ENCODE measurements at places on chromosomes 11 and 22.

GRCh38 chr22:32490279-32490678, 15.7 kb downstream of the FBXO7 start:
- DNase-seq, result no peak

DNA sequence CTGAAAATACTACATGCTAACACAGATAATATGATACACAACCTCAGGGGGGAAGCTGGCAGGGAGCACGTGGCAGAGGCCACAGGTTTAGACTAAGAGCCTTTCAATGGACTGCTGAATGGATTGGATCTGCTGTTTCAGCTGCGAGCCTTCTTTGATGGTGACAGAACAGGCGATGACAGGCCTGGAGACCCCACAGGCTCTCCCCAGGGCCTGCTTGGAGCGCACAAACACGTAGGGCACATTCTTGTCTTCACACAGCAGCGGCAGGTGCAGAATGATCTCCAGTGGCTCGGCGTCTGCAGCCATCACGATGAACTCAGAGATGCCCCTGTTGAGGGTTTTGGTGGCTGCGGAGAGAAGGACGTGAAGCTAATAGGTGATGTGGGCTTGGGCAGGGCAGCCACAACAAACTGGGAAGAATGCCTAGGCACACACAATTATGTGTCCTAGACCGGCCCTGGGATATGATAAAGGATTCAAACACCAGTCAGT, 13.8 kb downstream of the SNU13 start:
- no peak for DNase-seq

- no peak for DNase-seq
Measured at GRCh38 chr11:45879803-45880686, 5.4 kb upstream of the MAPK8IP1 start.

DNA sequence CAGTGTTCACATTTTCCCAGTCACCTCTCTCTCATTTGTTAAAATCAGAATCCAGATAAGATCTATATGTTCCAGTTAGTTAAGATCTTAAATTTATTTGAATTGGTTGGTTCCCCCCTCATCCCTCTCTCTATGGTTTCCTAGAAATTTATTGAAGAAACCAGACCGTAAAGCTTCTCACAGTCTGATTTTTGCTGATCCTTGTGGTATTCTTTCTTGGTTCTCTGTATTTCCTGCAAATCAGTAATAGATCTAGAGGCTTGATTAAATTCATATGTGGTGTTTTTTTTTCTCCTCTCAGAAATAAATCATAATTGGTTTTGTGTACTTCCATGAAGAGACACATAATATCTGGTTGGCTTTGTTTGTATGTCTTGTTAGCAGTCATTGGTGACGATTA, 147.5 kb downstream of the TMEM135 start:
- no peak for DNase-seq

DNA sequence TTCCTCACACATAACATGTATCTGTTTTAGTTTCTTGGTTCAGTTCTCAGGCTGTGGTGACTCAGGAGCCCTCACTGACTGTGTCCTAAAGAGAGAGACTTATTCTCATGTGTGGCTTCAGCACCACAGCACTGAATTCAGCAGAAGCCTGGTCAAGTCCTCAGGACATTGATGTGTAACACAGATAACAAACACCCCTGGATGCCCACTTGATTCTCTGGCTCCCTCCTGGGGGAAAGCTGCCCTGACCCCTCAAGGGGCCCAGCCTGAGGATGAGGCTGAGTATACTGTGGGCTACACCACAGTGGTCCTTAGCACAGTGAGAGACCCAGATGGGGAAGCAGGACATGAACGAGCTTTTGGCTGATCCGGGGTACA, 87.2 kb upstream of the VPREB1 start:
- DNase-seq, result no peak

GRCh38 chr22:39422101-39422500, 22.5 kb downstream of the TAB1 start:
- DNase-seq, result no peak

DNA sequence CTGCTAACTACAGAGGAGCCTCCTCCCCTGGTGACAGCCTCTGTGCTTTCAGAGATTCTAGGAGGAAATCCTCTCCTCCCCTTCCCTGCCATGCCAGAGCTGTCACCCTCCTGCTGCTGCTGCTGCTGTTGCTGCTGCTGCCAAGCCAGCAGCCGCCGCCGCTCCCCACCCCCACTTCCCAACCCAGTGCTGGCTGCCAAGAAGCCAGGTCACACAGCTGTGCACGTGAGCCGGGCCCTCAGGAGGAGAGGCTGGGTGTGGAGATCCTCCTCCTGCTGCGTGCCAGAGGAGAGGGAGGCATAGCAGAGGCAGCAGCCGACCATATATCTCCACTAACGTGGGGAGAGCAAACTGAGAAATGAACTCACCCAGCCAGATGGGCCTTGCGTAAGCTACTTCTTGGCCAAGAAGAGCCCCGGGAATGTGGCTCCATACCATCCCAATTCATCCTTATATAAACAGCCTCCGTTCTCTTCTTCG, 12.4 kb downstream of the CRY2 start:
- DNase-seq, result no peak

DNA sequence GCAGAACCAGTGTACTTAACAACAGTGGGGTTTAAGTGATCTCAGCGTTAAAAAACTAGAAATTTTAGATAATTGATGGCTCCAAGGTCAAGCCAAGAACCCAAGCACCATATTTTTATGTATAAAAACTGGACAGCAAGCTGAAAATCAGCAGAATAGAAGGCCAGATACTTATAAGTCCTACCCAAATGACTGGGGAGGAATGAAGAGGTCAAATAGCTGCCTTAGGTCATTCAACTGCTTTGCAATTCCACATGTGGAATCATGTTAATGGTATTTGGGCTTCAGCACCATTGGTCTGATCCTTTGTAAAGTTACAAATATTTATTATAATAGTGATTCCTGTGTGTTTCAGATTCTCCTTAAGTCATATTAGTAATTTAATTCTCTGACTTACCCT, 108.4 kb downstream of the FAT3 start:
- DNase-seq, result no peak

DNA sequence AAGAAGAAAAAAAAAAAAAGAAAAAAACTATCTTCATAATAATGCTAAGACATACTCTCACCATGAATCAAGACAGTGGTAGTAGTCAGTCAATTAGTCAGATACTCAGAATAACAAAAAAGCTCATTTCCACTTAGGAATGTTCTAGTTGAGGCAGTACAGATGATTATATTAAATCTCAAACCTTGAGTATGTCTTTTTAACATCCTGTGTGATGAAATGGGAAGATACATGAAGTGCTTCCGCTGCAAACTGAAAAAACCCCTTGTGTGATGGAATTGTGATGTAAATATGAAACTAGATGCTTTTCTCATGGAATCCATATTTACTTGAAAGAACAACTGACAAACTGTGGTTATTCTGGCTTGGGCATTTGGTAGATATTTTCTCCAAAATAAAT, 13.7 kb downstream of the AMOTL1 start:
- DNase-seq, result no peak

GRCh38 chr11:121521145-121522042, 68.6 kb upstream of the SORL1-AS1 start:
- DNase-seq, result no peak
